Foreskin keratinocyte (primary cell): ENCODE measurements at places on chromosomes 7 and 10. TPM values are rescaled to one million over a fixed set of nuclear protein-coding genes. Genes with fewer than 3 reads are reported as not detected.

The ARL5B gene
- polyA plus RNA-seq, result 3.0 and 3.8 TPM in 2 replicates

The TEX36 gene
- polyA plus RNA-seq, result not detected in 2 replicates

The OR9A2 gene
- not detected in 2 replicates for polyA plus RNA-seq

The AASS gene
- 1.7 and 2.4 TPM in 2 replicates for polyA plus RNA-seq

The PALD1 gene
- polyA plus RNA-seq, result 0.03 TPM in 1 of 2 replicates, not detected in the other

The CALHM1 gene
- not detected in 2 replicates for polyA plus RNA-seq

The AGAP6 gene
- 4.6 and 5.6 TPM in 2 replicates for polyA plus RNA-seq

The SPAG6 gene
- polyA plus RNA-seq, result not detected in 2 replicates
